ENCODE measurements at places on chromosomes 5 and 9.
A peak's percentile ranks its signal among the peaks of the same experiment; 100 is the strongest.

- DNase-seq: peak; percentile 65
These were observed 558.9 kb upstream of the KLF4 start for GRCh38 chr9:108048406-108049025.

GRCh38 chr5:102690910-102691309 is 64.2 kb upstream of the PAM start:
- DNase-seq: no peak

- no peak for DNase-seq
These were observed 94.9 kb upstream of the COL5A1 start for GRCh38 chr9:134546746-134547145.

- no peak for DNase-seq
These were observed 102.1 kb upstream of the CEP78 start for GRCh38 chr9:78133751-78134150.

DNA sequence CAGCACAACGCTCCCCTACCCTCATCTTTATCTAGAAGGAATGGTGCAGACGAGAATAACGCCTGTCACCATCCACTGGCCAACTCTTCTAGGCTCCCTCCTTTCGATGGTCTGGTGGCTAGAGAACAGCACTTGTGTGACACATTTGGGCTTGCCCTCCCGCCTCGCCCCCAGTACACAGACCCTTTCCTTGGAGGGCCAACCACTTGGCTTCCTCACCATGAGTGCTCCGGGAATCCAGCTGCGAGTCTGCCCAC is 1.4 kb downstream of the GNAQ start:
- peak; percentile 23 for DNase-seq

DNA sequence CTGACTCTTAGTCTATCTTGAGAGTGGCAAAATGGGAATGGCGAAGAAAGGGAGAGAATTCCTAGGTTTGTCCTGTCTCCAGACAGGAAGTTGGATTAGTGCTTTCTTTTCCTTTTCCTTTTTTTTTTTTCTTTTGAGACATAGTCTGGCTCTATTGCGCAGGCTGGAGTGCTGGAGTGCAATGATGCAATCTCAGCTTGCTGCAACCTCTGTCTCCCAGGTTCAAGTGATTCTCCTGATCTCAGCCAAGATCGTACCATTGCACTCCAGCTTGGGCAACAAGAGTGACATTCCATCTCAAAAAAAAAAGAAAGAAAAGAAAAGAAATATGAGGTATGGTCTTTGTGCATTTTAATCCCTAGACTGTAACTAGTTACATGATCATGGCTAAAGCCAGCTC is 12.6 kb upstream of the KIF27 start:
- no peak for DNase-seq

- DNase-seq: no peak
These were observed 499.7 kb downstream of the PDE4D start for GRCh38 chr5:59393585-59394420.

- no peak for DNase-seq
These were observed 17.6 kb upstream of the RECK start for GRCh38 chr9:36018891-36019720.

GRCh38 chr5:53011233-53011632 is 22.1 kb downstream of the ITGA2 start:
- no peak for DNase-seq

DNA sequence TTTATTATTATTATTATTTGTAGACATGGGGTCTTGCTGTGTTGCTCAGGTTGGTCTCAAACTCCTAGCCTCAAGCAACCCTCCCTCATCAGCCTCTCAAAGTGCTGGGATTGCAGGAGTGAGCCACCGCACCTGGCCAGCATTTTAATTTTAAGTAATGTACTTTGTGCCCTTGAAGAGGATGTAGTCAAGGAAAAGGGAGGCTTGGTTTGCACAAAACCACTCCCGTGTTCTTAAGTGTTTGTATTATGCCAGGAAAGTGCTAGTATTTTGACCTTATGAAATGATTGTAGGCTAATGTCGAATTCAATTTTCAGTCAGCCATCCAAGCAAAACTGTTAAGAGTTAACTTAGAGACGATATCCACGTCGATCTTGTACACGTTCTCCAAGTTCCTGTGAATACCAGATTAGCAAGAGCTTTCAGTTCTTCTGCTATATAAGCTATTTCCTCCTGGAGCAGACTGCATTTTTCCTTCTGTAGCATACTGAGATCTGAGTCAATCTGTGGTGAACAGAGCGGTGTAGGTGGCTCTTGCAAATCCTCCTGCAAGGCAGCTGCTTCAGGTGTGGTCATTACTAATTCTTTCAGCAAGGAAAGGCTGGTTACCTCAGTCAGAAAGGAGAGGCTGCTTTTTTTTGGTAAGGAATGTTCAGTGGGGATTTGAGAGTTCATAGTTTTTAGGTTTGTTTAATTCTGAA is 23.7 kb downstream of the CCDC171 start:
- DNase-seq: no peak

GRCh38 chr5:147162740-147163139 is 72.1 kb upstream of the STK32A start:
- DNase-seq: no peak

GRCh38 chr5:111779260-111779921 is 22.4 kb upstream of the NREP start:
- no peak for DNase-seq

- DNase-seq: peak; percentile 99
These were observed 101.7 kb upstream of the SPATA31D4 start for GRCh38 chr9:81826517-81826906.

DNA sequence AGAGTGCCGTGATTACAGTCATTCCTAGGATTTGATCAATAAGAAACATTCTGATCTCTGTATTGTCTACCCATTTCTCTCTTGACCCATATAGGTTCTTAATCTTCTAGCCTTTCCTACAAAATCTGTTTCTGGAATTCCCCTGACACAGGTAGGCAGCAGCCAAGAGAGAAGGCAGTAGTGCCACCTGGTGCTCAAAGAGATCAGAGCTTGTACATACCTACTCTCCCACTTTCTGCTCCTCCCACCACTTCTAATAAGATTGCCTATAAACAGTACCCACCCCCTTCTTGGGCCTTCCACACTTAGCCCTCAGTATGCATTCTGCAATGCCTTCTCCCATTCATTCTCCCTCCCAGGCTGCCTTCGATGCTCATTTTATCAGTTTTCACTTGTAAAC is 117.4 kb upstream of the RORB start:
- DNase-seq: peak; percentile 69

- DNase-seq: no peak
These were observed 766.4 kb downstream of the PRELID2 start for GRCh38 chr5:145068721-145069120.

DNA sequence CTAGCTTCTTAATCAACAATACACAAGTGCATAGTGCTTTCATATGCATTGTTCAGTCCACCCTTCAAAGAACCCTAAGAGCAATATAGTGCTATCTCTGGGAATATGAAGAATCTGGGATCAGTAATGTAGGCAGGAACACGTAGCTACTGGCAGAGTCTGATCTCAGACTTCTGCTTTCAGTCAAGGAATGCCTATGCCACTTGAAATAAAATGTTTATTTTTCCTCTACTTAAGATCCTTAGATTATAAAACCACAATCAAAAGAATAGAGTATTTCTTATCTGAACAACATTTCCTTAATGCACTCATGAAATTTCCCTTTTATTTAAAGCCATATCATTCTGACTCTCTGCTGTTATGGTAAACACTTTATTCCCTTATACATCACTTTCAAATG is 1407.8 kb upstream of the C9orf72 start:
- DNase-seq: no peak

GRCh38 chr5:5116956-5117355 is 23.2 kb upstream of the ADAMTS16 start:
- DNase-seq: no peak

- no peak for DNase-seq
These were observed 51.0 kb downstream of the IRF1 start for GRCh38 chr5:132439521-132440089.

- no peak for DNase-seq
These were observed 59.1 kb upstream of the TMC1 start for GRCh38 chr9:72462340-72462739.

DNA sequence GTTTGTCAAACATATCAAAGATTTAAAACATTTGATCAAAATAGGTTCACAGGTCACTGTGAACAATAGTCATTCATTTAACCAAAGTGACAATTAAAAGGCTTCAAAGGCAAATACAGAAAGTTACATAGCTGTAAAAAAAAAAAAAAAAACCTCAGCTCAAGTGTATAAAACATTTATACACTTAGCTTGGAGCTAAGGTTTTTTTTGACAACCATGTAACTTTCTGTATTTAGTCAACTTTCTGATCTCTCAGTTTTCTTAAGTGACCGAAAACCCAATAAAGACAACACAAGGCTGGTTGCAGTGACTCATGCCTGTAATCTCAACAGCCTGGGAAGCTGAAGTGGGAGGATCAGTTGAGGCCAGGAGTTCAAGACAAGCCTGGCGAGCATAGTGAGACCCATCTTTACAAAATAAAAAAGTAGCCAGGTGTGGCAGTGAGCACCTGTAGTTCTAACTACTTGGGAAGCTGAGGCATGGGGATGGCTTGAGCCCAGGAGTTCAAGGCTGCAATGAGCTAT is 16.4 kb upstream of the UBTD2 start:
- no peak for DNase-seq

DNA sequence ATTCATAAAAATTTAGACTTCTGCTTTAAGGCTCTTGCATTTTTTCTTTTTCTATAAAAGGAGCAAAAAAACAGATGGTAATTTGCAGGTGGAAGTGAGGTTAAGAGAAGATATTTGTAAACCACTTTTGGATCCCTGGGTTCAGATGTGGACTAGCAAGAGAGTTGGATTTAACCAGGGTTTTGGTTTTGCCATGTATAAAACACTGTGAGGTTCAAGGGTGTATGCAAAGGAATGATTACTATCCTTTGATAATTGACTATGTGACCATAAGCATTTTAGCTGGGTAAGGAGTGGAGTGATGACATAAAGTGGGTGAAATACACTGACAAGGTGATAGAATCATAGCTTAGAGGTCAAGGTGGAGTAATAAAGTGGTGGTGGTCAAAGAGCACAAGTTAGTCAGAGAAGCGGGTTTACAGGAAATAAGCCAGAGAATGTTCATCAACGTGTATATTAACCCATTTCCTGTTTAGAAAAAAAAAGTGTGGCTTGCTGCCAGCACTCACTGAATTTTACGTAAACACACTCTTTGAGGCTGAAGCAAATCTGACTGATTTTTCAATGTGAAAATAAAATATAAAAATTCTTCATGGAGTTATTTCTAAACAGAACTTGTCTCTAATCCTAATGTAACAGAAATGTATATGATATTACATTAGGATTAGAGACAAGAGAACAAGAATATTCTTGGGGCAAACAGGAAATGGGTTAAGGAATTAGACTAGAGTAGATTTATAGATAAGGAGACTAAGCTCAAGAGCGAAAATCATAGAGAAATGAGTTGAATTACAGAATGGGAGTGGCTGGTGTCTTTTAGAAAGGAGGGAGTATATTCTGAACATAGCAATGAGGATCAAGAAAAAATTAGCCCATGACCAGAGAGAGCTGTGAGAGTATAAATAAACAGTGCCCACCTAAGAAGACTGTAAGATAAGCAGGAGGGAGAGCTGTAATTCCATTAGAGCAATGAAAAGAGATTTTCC is 74.5 kb downstream of the CDKN2A start:
- no peak for DNase-seq

GRCh38 chr9:69229367-69229766 is 55.3 kb downstream of the TJP2 start:
- no peak for DNase-seq
